Endodermal cell (in vitro differentiated cells): ENCODE measurements at places on chromosomes 11 and 22. TPM values are rescaled to one million over a fixed set of nuclear protein-coding genes. Genes with fewer than 3 reads are reported as not detected.

Gene CELF1
- total RNA-seq, result 190 and 205 TPM in 2 replicates

Gene INPP5J
- total RNA-seq, result 2.9 to 4.0 TPM (median 3.5 TPM) in 3 replicates

Gene OR52E8
- not detected in 2 replicates for total RNA-seq

Gene FADS3
- 24.8 to 70.6 TPM (median 32.1 TPM) in 3 replicates for total RNA-seq

Gene CSNK2A3
- total RNA-seq, result 0.26 to 1.7 TPM (median 0.82 TPM) in 3 replicates

Gene MUC5AC
- not detected in 3 replicates for total RNA-seq

Gene FGF4
- 0.15 to 0.27 TPM (median 0.19 TPM) in 3 replicates for total RNA-seq

Gene APOBEC3B
- 3.9 to 5.6 TPM (median 5.4 TPM) in 3 replicates for total RNA-seq

Gene BBOX1
- total RNA-seq, result not detected in 2 replicates

Gene ASCL3
- total RNA-seq, result not detected in 2 replicates

Gene MS4A12
- not detected in 3 replicates for total RNA-seq

Gene CSRP3
- total RNA-seq, result not detected in 3 replicates

Gene INSC
- not detected in 3 replicates for total RNA-seq

Gene OR8B8
- not detected in 2 replicates for total RNA-seq

Gene TMEM191B
- total RNA-seq, result 2.4 and 3.6 TPM in 2 replicates

Gene CDON
- total RNA-seq, result 18.8 and 19.2 TPM in 2 replicates

Gene RAB39A
- total RNA-seq, result 2.8 to 7.5 TPM (median 6.2 TPM) in 3 replicates

Gene SPTBN2
- total RNA-seq, result 43.6 to 53.6 TPM (median 46.0 TPM) in 3 replicates

Gene SGSM1
- total RNA-seq, result 1.6 and 2.8 TPM in 2 replicates

Gene SPI1
- total RNA-seq, result not detected in 3 replicates

Gene C1QTNF4
- total RNA-seq, result 6.9 to 15.7 TPM (median 10.9 TPM) in 3 replicates

Gene PANX1
- total RNA-seq, result 19.4 and 19.7 TPM in 2 replicates

Gene PLAAT2
- not detected in 2 replicates for total RNA-seq

Gene PRSS23
- total RNA-seq, result 2.6 to 9.4 TPM (median 3.3 TPM) in 3 replicates

Gene TSPAN18
- 28.0 to 35.9 TPM (median 28.6 TPM) in 3 replicates for total RNA-seq

Gene OR8J1
- total RNA-seq, result not detected in 2 replicates

Gene ELFN2
- total RNA-seq, result 0.40 to 1.9 TPM (median 0.48 TPM) in 3 replicates

Gene TRABD
- 49.6 and 50.8 TPM in 2 replicates for total RNA-seq

Gene RSF1
- total RNA-seq, result 69.3 to 91.0 TPM (median 76.2 TPM) in 3 replicates

Gene ARFIP2
- 49.5 to 61.9 TPM (median 56.8 TPM) in 3 replicates for total RNA-seq

Gene MGAT3
- 8.5 and 9.0 TPM in 2 replicates for total RNA-seq

Gene FOLR2
- total RNA-seq, result not detected in 2 replicates

Gene FIBIN
- not detected in 2 replicates for total RNA-seq

Gene EIF4G2
- total RNA-seq, result 967 and 1,007 TPM in 2 replicates

Gene TAGLN
- 228 to 405 TPM (median 240 TPM) in 3 replicates for total RNA-seq

Gene TSGA10IP
- 0.97 to 4.2 TPM (median 1.3 TPM) in 3 replicates for total RNA-seq

Gene KRTAP5-9
- total RNA-seq, result 0.90 TPM in 1 of 3 replicates, not detected in the others

Gene CCDC73
- not detected in 2 replicates for total RNA-seq

Gene PNPLA3
- 48.1 to 62.4 TPM (median 51.0 TPM) in 3 replicates for total RNA-seq

Gene NLRP14
- 0.18 and 0.33 TPM in 2 replicates for total RNA-seq

Gene FAM180B
- not detected in 3 replicates for total RNA-seq

Gene ALKBH3
- total RNA-seq, result 13.6 and 13.9 TPM in 2 replicates

Gene SLC25A18
- total RNA-seq, result 11.9 and 14.3 TPM in 2 replicates

Gene CRYBB2
- total RNA-seq, result not detected in 2 replicates

Gene HPX
- 5.4 and 6.0 TPM in 2 replicates for total RNA-seq

Gene TRPC6
- total RNA-seq, result 1.1 to 1.7 TPM (median 1.2 TPM) in 3 replicates
